ENCODE measurements at places on chromosomes 2 and 18. TPM values are rescaled to one million over a fixed set of nuclear protein-coding genes. Genes with fewer than 3 reads are reported as not detected.

IWS1 gene
- 43.3 TPM for total RNA-seq

ITGB6 gene
- total RNA-seq, result not detected

IL1RL1 gene
- total RNA-seq, result 0.58 TPM

GALR1 gene
- total RNA-seq, result not detected

CHRNG gene
- total RNA-seq, result not detected

REG3G gene
- total RNA-seq, result not detected

ACMSD gene
- total RNA-seq, result not detected

ASXL3 gene
- not detected for total RNA-seq

FAM117B gene
- 4.3 TPM for total RNA-seq

DNA sequence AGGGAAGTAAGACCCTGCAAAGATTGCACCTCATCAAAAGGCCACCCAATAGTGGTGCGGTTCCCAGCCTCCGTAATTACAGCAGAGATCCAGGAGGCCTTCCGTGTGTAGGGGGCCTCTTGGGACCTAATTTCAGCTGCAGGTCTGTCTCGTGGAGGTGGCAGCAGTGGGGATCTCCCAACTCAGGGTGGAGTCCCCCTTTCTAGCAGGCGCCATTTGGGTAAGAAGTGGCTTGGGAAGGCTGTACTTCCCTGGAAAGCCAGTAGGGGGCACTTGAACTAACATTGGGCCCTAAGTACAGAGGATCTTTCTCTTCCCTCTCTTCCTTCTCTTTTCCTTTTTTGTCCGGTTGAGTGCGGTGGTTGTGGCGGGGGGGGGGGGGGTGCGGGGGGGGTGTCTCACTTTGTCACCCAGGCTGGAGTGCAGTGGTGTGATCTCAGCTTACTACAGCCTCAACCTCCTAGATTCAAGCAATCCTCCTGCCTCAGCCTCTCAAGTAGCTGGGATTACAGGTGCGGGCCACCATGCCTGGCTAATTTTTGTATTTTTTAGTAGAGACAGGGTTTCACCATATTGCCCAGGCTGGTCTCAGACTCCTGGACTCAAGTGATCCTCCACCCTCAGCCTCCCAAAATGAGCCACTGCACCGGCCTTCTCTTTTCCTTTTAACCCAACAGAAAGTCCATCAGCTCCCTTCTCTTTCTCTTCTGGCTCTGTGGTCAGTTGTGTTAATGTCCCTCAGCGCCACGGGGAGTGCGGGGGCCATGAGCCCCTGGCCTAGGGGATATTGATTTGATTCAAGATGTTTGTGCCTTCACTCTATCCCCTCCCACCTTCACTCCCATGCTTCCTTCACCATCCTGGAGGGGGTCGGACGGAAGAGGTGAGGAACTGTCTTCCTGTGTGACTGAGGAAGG lies 32.0 kb downstream of the CENPO start:
- H3K27ac ChIP-seq, result peak overlapping the region; percentile 81
- no peak overlapping the region for H3K4me3 ChIP-seq
- no peaks in the 10 kb centered on the region for H3K27me3 ChIP-seq
- peaks cover 23% of the 10 kb centered on the region for H3K4me1 ChIP-seq
- peak; percentile 40 for DNase-seq

- no peak for DNase-seq
- no peak overlapping the region for H3K4me3 ChIP-seq
- no peaks in the 10 kb centered on the region for H3K4me1 ChIP-seq
These were observed 66.7 kb downstream of the PDE1A start for GRCh38 chr2:182359990-182360662.

GRCh38 chr2:58860586-58860985 lies 619.5 kb upstream of the FANCL start:
- no peaks in the 10 kb centered on the region for H3K36me3 ChIP-seq
- DNase-seq, result no peak
- no peak overlapping the region for H3K4me3 ChIP-seq
- H3K27ac ChIP-seq, result no peak overlapping the region
- H3K4me1 ChIP-seq, result no peaks in the 10 kb centered on the region

- H3K27me3 ChIP-seq, result no peaks in the 10 kb centered on the region
- peaks cover 7% of the 10 kb centered on the region for H3K36me3 ChIP-seq
- no peak overlapping the region for H3K27ac ChIP-seq
These were observed 170.4 kb downstream of the NCK2 start for GRCh38 chr2:105915005-105915558.

DNA sequence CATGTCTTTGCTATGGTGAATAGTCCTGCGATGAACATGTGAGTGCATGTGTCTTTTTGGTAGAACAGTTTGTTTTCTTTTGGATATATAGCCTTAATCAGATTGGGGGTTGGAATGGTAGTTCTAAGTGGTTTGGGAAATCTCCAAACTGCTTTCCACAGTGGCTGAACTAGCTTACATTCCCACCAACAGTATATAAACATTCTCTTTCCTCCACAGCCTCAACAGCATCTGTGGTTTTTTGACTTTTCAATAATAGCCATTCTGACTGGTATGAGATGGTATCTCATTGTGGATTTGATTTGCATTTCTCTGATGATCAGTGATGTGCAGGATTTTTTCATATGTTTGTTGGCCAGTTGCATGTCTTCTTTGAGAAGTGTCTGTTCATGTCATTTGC lies 112.2 kb upstream of the SESTD1 start:
- peaks cover 2% of the 10 kb centered on the region for H3K27me3 ChIP-seq
- H3K27ac ChIP-seq, result no peak overlapping the region
- no peak overlapping the region for H3K4me3 ChIP-seq
- no peaks in the 10 kb centered on the region for H3K4me1 ChIP-seq
- no peaks in the 10 kb centered on the region for H3K36me3 ChIP-seq

- H3K27me3 ChIP-seq, result no peaks in the 10 kb centered on the region
- no peak overlapping the region for H3K4me3 ChIP-seq
- no peaks in the 10 kb centered on the region for H3K4me1 ChIP-seq
These were observed 351.9 kb downstream of the LRRTM1 start for GRCh38 chr2:79952616-79953015.

DNA sequence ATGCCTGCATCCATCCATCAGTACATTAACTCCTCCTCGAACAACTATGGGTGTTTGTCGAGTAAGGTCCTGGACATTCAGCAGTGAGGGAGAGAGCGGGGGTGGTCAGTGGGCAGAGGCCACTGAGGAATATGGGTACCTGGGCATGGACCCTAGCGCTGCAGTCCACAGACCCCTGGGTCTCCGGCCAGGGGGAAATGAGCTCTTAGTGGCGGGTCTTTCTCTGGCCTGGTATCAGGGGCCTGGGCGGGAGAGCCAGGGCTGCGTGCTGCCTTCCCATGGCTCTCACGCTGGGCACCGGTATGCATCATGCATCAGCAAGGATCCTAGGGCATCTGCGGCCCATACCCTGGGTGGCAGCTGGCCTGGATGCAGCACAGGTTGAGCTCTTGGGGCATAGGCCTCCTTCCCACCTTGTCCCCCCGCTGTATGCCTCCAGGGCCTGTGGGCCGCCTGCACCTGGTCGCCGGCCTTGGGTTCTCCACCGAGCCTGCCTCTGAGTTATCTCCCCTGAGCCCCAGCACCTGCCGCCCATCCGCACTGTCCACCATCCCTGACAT lies 1.3 kb upstream of the MOCOS start:
- H3K36me3 ChIP-seq, result no peaks in the 10 kb centered on the region
- no peak overlapping the region for H3K27ac ChIP-seq
- peaks cover 6% of the 10 kb centered on the region for H3K4me1 ChIP-seq
- peak overlapping the region; percentile 73 for H3K4me3 ChIP-seq
- DNase-seq, result no peak
- H3K27me3 ChIP-seq, result peaks cover 23% of the 10 kb centered on the region

GRCh38 chr2:177334940-177335543 lies 57.5 kb upstream of the AGPS start:
- no peak overlapping the region for H3K27ac ChIP-seq
- no peak overlapping the region for H3K4me3 ChIP-seq
- H3K4me1 ChIP-seq, result peaks cover 16% of the 10 kb centered on the region
- no peaks in the 10 kb centered on the region for H3K36me3 ChIP-seq
- DNase-seq, result no peak

- no peak overlapping the region for H3K4me3 ChIP-seq
- peaks cover 2% of the 10 kb centered on the region for H3K27me3 ChIP-seq
- no peak for DNase-seq
These were observed 53.2 kb downstream of the PLCL1 start for GRCh38 chr2:197857476-197858107.

GRCh38 chr2:233469261-233470010 lies 97.1 kb downstream of the USP40 start:
- H3K36me3 ChIP-seq, result peaks cover 50% of the 10 kb centered on the region
- no peak for DNase-seq
- H3K27ac ChIP-seq, result no peak overlapping the region
- no peak overlapping the region for H3K4me3 ChIP-seq
- H3K27me3 ChIP-seq, result no peaks in the 10 kb centered on the region

- no peaks in the 10 kb centered on the region for H3K36me3 ChIP-seq
- no peaks in the 10 kb centered on the region for H3K27me3 ChIP-seq
- no peaks in the 10 kb centered on the region for H3K4me1 ChIP-seq
- H3K27ac ChIP-seq, result no peak overlapping the region
- DNase-seq, result no peak
- no peak overlapping the region for H3K4me3 ChIP-seq
These were observed 2.4 kb upstream of the CETN1 start for GRCh38 chr18:577643-578375.

DNA sequence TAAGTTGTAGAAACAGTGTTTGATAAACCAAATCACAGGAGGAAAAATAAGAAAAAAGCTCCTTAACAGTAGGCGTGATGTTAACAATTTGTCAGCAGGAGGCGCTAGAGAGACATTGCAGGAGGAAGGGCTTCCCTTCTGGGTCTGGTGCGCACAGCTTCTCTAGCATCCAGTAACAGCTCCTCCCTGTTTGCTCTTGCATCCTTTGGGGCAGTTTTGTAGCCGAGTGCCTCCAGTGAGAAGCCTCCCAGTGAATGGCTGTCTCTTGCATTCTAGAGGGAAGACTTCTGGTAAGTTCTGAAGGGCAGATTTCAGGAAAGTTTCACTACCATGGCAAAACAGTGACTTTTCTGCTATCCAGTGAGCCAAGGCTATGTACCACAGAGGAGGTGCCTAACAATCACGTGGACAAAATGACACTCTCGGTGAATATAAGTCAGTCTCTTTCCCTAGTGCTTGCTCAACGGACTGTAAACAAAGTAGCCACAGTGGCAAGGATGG lies 9.5 kb upstream of the ZNF396 start:
- peaks cover 35% of the 10 kb centered on the region for H3K27me3 ChIP-seq
- no peak overlapping the region for H3K27ac ChIP-seq
- no peak overlapping the region for H3K4me3 ChIP-seq

DNA sequence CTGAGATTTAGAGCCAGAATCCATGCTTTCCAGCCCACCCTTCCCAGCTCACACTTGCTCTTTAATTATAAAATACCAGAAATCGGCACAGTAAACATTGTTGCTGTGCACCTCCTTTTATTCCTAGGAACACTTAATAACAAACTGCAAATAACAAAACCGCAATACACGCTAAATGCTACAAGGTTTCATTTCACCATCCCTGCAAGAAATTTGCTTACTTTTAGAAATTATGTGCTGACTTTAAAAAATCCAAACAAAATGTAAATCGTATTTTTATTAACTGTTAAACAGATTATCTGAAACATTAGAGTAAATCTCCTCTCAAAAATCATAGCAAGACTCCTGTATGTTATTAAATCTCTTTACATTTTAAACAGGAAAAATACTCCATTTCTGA lies 79.3 kb downstream of the TCF4 start:
- no peaks in the 10 kb centered on the region for H3K36me3 ChIP-seq
- DNase-seq, result no peak
- no peaks in the 10 kb centered on the region for H3K4me1 ChIP-seq
- no peaks in the 10 kb centered on the region for H3K27me3 ChIP-seq

GRCh38 chr2:23385351-23385747 lies 370 bp downstream of the KLHL29 start:
- H3K27ac ChIP-seq, result no peak overlapping the region
- H3K4me1 ChIP-seq, result peaks cover 23% of the 10 kb centered on the region
- H3K36me3 ChIP-seq, result no peaks in the 10 kb centered on the region
- DNase-seq, result no peak

- H3K4me1 ChIP-seq, result no peaks in the 10 kb centered on the region
- no peak for DNase-seq
- H3K27me3 ChIP-seq, result no peaks in the 10 kb centered on the region
These were observed 226.0 kb upstream of the NETO1 start for GRCh38 chr18:73093687-73094250.

- H3K27ac ChIP-seq, result no peak overlapping the region
- no peak for DNase-seq
- no peaks in the 10 kb centered on the region for H3K36me3 ChIP-seq
These were observed 67.4 kb upstream of the HS6ST1 start for GRCh38 chr2:128386066-128386465.

- peaks cover 3% of the 10 kb centered on the region for H3K27me3 ChIP-seq
- no peak for DNase-seq
- no peak overlapping the region for H3K4me3 ChIP-seq
- no peaks in the 10 kb centered on the region for H3K4me1 ChIP-seq
- H3K27ac ChIP-seq, result no peak overlapping the region
- H3K36me3 ChIP-seq, result peaks cover under 1% of the 10 kb centered on the region
These were observed 167.3 kb downstream of the SEPTIN10 start for GRCh38 chr2:109446278-109447131.

- no peak overlapping the region for H3K27ac ChIP-seq
- no peak overlapping the region for H3K4me3 ChIP-seq
- H3K27me3 ChIP-seq, result peaks cover 26% of the 10 kb centered on the region
- H3K4me1 ChIP-seq, result peaks cover 12% of the 10 kb centered on the region
- no peaks in the 10 kb centered on the region for H3K36me3 ChIP-seq
These were observed 66.6 kb downstream of the ZBTB7C start for GRCh38 chr18:48342581-48342980.

- no peak for DNase-seq
- H3K36me3 ChIP-seq, result no peaks in the 10 kb centered on the region
- no peak overlapping the region for H3K4me3 ChIP-seq
- peaks cover 3% of the 10 kb centered on the region for H3K4me1 ChIP-seq
- H3K27me3 ChIP-seq, result peaks cover 8% of the 10 kb centered on the region
These were observed 6.2 kb upstream of the ANXA4 start for GRCh38 chr2:69735686-69736085.

- H3K4me3 ChIP-seq, result no peak overlapping the region
- no peaks in the 10 kb centered on the region for H3K27me3 ChIP-seq
- H3K36me3 ChIP-seq, result peaks cover 83% of the 10 kb centered on the region
- H3K27ac ChIP-seq, result peak overlapping the region; percentile 52
These were observed 13.3 kb downstream of the CNOT11 start for GRCh38 chr2:101265893-101266499.

DNA sequence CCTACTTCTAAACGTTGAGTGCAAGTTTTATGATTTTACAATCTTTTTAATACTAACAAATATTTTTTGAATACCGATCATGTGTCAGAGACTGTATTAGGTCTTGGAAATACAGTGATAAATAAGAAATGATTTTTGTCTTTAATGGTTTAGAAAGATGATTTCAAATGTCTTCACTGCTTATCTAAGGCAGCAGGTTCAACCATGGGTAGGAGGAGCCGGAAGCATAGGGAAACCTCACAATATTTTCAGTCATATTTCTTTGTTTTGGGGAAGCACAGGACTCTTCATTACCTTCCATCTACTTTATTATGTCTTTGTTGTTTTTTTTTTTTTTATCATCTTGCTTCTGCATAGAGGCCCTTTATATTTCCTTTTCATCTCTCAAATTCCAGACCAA lies 165.2 kb upstream of the EPC2 start:
- no peaks in the 10 kb centered on the region for H3K4me1 ChIP-seq
- peaks cover 7% of the 10 kb centered on the region for H3K27me3 ChIP-seq
- no peaks in the 10 kb centered on the region for H3K36me3 ChIP-seq

- H3K36me3 ChIP-seq, result no peaks in the 10 kb centered on the region
- H3K4me1 ChIP-seq, result no peaks in the 10 kb centered on the region
- no peak overlapping the region for H3K27ac ChIP-seq
- no peak overlapping the region for H3K4me3 ChIP-seq
- H3K27me3 ChIP-seq, result no peaks in the 10 kb centered on the region
- no peak for DNase-seq
These were observed 492.2 kb upstream of the CDH2 start for GRCh38 chr18:28669165-28669564.

Measured in activated CD4-positive, alpha-beta memory T cell treated with anti-CD3 and anti-CD28 coated beads, Interleukin-2, amount 10 ng/mL, durations not matched to agents 7 days and 5 days (primary cell).